ENCODE measurements at places on chromosomes 13 and 19. TPM values are rescaled to one million over a fixed set of nuclear protein-coding genes. Genes with fewer than 3 reads are reported as not detected.

URAD gene
- not detected for total RNA-seq

C1QTNF9 gene
- total RNA-seq: not detected

PNKP gene
- 42.3 TPM for total RNA-seq

KLK15 gene
- total RNA-seq: not detected

DNA sequence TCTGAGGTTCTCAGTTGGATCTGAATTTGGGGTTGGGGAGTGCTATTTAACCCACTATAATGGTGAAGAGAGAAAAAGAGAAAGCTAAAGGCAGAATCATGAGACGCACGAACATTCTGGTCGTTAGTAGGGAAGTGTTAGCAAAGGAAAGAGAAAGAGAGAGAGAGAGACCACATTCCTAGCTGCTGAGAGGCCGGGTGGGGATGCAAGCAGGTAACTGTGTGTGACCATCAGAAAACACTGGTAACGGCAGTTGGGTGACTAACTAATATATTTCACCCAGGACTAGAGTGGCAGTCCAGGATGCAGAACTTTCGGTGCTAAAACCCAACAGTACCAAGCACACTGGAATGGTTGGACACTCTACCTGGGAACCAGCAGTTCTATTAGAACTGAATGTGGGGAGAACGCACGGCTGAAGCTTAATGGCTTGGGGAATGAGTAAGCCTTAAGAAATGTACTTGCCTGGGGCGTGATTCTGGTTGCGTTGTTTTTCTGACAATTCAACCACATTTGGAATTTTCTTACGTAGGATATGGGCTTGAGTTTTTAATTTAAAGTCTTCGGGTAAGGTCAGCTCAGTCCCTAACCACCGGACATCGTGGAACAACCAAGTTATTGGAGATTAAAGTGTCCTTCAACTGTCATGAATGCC, 130.2 kb downstream of the DNAJC15 start:
- DNase-seq: peak; percentile 75

GRCh38 chr13:73210218-73210883, 151.5 kb downstream of the KLF5 start:
- DNase-seq: no peak

- DNase-seq: no peak
Observed at GRCh38 chr13:59527500-59527899, 636.2 kb downstream of the DIAPH3 start.

GRCh38 chr19:54432144-54432738, 16.8 kb upstream of the LENG8 start:
- DNase-seq: no peak
